ENCODE measurements at places on chromosomes 4 and X. TPM values are rescaled to one million over a fixed set of nuclear protein-coding genes. Genes with fewer than 3 reads are reported as not detected.

Gene UGT2B17
- total RNA-seq = not detected

Gene ART3
- 1.7 TPM for total RNA-seq

Gene STAG2
- 66.7 TPM for total RNA-seq

Gene NWD2
- total RNA-seq = 21.2 TPM

Gene HDAC6
- total RNA-seq = 55.5 TPM

Gene PRDX4
- total RNA-seq = 106 TPM

Gene MAGED1
- total RNA-seq = 57.7 TPM

Gene RHOXF2
- total RNA-seq = not detected

Gene CFI
- 49.7 TPM for total RNA-seq

Gene PABPC4L
- total RNA-seq = 0.24 TPM

Gene LARP1B
- 26.5 TPM for total RNA-seq

Gene FRMPD4
- 0.13 TPM for total RNA-seq

Gene RFC1
- total RNA-seq = 18.5 TPM
